ENCODE measurements at places on chromosomes 3 and 15.

DNA sequence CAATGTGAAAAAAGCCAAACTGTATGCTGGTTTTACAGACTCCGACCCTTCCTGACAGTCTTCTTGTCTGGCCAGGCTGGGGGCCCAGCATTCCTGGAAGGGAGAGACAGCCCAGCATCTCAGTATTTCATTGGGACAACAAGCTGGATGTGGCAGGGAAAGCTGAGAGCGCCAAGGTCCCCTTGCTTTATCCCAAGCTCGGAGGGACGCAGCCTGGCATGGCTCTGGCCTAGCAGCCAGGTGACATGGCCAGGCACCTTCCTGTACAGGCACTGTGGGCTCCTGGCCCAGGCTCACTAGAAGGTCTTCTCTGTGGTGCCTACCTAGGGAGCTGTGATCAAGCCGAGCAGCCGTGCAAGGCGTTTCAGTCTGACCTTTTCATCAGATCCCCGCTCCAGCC, 33.0 kb downstream of the UMPS start:
- no peak for DNase-seq

DNA sequence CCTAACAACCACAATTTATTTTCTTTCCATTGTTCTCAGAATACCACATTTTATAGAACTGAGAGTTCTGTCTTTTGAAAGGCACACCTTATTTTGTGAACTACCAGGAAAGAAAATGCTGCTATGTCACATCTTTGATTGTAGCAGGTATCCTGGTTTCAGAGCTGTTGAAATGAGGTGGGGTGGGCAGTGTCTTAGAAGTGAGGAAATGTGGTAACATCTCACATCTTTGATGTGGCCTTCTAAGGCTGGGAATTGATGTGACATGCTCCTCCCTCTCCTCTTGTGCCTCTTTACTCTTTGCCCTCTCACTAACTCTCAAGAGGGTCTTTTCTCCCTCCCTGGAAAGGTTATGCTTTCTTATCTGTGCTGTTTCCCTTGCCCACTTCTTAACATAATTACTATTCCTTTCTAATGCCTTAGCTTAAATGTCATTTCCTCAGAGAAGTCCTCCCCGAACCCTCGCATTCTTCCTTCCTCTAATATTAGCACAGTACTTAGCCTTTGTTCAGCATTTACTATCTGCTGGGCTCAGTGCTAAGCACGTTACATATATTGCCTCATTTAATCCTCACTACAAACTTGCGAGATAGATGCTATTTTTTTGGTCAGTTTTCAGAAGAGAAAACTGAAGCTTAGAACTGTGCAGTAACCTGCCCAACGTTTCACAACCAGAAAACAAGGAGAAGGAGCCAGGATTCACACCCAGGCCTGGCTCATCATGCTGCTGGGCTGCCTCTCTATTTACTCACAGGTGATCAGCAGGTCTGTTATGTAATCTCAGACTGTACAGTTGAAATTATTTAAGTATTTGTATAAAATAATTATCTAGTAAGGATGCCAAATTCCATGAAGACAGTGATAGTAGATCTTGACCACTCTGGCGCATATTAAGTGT, 24.0 kb upstream of the SPTSSB start:
- no peak for DNase-seq

DNA sequence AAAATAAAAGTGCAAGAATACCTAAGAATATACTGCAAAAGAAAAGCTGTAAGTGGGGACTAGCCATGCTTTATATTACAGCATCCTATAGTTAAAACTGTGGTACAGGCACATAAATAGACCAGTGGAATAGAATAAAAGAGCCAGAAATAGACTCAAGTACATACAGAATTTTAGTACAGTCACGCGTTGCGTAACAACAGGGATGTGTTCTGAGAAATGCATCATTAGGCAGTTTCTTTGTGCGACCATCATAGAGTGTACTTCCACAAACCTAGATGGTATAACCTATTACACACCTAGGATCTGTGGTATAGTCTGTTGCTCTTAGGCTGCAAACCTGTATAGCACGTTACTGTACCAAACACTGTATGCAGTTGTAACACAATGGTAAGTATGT, 61.8 kb downstream of the PCCB start:
- no peak for DNase-seq

DNA sequence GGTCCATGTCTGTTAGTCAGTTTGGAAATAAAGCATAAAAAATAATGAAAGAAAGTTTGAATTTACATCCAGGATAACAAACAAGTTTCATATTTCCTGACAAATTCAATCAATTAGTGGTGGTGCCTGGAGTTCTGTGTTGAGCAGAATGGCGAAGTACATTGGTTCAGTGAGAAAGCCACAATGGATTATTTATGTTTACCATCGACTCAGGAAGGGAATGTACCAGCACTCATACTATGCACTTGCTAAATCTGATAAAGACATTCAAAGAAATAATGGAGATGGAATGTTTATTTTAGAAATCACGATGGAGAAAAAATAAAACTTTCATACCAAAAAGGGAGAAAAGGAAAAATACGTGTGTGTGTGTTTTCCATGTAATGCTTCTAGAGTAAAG, 45.3 kb upstream of the MME start:
- DNase-seq, result no peak

DNA sequence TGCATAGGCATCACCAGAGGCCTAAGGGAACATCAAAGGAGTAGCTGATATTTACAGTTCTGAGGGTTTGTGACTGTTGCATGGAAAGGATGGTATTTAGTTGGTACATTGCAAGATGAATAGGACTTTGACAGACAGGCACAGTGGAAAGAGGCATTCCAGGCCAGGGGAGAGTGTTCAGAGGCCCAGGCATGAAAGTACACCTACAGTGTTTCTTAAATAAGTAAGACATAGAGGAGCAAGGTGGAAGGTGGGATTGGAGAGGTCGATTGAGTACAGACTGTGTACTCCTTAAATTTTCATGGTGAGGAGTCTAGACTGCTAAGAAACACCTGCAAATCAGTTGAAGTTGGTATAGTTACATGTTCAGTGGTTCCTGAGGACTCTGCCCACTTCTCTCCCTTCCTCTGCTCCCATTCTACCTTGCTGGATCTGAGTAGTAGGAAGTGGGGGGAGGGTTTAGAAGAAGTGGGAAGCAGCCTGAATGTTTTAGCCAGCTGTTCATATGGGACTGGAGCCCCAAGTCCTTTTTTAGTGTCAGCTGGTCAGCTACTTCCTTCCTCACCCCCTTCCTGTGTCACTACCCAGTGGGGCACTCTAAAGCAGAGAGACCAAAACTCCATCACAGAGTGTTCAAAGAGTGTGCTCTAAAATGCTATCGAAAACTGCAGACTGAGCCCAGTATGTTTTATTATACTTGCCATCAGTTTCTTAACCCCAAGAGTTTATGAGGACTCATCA, 14.0 kb downstream of the KLHL18 start:
- no peak for DNase-seq

DNA sequence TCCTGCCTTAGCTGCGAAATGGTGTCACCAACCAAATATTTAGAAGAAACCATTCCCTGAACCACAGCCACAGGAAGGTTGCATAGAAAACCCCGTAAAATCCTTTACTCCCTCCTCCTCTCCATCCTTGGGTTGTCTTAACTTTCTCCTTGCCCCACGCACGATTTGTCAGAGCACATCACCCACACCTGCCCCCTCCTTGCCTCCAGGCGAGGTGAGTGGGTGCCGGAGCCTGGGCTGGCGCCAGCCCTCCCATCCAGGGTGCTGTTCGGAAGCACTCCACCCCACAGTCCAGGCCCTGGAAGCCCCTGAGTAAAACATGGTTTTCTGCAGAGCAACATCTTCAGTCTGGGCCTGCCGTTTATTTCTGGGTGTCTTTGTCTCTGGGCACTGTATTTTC, 3.7 kb downstream of the GHRL start:
- DNase-seq, result no peak

GRCh38 chr3:148450819-148451218, 246.9 kb upstream of the AGTR1 start:
- DNase-seq, result no peak

- no peak for DNase-seq
These were observed 875.6 kb upstream of the ROBO1 start for GRCh38 chr3:80643421-80643820.

DNA sequence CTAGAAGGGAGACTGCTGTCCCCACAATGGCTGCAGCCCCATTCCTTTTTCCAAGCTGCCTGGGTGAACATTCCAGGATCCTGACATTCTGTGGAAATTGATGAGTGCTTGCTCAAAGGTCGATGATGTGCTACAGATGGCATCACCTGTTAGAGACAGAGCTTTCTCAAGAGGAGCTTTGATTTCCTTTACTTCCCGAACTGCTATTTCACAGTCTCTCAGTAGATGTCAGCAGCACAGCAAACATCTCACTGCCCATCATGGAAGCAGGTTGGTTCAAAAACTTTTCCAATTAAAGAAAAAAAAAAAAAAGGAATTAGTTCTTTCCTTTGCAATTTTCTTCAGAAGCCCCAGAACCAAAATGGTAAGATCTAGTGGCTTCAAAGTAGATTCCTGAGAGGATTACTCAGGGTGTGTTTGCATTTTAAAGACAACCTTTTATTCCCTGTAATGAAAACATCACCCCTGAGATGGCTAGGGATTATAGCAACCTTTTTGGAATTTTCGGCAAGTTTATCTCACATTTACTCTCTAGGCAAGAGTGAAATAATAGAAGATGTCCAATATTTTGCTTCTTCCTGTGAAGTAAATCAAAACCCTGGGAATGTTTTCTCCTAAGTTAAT, 44.8 kb downstream of the POLR2M start:
- DNase-seq, result no peak

- no peak for DNase-seq
These were observed 731.0 kb downstream of the ZNF385D start for GRCh38 chr3:21020043-21020442.

GRCh38 chr3:105529456-105529855, 162.7 kb downstream of the ALCAM start:
- no peak for DNase-seq

DNA sequence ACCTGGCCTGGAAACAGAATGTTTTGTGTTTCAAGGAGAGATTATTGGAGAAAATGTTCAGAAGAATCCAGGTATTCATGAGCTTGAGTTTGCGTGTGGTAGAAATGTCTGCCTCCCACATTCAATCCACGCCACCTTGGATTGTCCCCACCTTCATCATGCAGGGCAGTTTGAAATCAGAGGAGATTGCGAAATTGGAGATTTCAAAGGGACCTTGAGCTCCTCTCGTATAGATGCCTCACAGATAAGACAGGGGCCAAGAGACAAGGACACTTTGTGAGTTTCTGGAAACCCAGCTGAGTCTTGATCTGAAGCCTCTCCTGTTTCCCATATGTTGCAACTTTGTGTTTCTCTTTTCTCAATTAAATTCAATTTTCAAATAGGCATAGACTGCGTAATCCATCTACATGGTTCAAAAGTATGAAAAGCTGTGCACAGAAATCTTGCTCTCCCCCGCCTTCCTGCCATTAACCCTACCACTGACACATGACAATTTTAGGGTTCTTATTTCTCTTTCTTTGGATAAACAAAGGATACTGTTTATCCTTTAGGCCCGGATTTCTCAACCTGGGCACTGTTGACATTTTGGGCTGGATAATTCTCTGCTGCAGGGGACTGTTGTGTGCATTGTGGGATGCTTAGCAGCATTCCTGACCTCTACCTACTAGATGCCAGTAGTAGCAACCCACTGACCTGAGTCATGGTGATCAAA, 53.8 kb downstream of the CMTM8 start:
- DNase-seq, result no peak

DNA sequence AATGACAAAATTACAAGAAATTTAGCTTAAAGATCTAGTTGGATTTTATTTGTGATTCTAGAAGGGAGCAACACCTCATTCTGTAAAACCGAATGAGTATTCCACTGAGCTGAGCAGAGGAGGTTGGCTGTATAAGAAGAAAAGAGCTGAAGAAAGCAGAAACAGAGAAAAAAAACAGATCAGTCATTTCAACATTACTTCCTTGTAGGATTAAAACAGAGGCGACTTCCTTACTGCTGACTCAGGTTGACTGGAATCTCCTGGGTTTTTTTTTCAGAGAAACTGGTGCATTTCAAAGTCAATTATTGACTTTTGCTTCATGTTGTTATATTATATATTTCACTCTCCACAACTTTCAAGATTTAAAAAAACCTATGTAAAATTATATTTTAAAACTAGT, 368.1 kb upstream of the UBE2E2 start:
- DNase-seq, result no peak

DNA sequence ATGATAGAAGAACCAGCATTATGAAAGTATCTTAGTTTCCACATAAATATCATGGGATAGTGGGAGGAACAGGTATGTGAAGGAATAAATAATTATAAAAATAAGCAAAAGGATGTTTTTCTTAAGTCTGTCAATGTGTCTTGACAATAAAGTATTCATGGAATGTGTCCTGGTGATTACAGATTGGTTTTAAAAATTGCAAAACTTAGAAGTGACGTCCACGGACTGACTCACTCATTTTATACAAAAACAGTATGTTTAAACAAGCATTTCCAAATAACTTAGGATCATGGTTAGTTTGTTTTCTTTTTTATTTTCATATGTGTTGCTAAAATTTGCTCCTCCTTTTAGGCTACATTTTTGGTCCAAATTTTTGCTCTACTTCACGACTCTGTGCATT, 687.0 kb upstream of the NECTIN3 start:
- no peak for DNase-seq

DNA sequence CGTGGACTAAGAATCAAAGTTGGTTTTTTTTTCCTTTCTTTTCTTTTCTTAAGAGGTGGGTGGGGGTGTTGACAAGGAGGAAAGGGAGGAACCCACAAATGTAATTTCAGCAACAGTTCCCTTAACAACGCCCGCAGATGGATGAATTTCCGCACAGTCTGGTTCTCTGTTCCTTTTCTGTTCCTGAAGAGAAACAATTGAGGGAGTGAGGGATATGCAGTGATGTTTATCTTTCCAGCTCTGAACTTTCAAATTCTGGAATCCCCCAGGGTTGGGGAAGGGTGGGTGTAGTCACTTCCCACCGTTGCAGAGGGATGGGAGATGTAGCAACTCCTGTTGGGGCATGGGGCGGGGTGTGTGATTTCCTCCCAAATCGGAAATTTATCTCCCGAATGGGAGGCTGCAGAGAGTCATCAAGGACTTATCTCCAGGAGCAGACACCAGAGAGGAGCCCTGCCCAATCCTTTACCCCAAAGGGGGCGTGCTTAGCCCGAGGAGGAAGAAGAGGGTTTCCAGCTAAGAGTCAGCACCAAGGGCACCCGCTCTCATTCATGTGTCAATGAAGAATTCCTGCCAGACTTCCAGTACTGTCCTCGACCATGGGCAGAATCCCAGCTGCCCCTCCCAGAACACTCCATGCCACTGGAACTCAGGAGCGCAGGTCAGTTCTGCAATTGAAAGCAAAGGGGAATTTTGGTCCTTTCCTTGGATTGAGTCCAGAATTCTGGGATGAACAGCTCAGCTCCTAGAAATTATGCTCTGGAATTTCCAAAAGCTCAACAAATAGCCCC, 35.0 kb upstream of the CFAP161 start:
- DNase-seq, result no peak

GRCh38 chr15:74651242-74651741, 35.7 kb downstream of the CLK3 start:
- no peak for DNase-seq

DNA sequence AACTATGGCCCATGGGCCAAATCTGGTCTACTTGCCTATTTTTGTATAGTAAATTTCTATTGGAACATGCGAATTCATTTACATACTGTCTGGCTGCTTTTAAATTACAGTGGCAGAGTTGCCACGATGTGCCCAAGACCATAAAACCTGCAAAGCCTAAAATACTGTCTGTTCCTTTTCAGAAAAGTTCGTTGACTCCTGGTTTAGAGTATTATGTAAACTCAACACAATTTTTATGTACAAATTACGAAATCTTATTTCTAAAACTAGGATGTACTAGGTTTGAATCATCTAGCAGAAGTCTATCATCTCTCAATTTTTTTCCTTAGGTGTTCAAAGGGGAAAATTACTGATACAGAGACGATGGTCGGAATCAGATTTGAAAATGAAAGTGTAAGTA, 26.9 kb downstream of the SENP2 start:
- no peak for DNase-seq

Data from GM19239 (cell line).